NK-92 treated with Interleukin-12 subunit alpha and Interleukin-12 subunit beta, amount 100 ng/mL, for 24 hours (cell line): ENCODE measurements at places on chromosomes 5 and 9.

- no peak for DNase-seq
Observed at GRCh38 chr5:179900711-179901110, 7.0 kb downstream of the TBC1D9B start.

GRCh38 chr5:4883360-4883759 lies 256.8 kb upstream of the ADAMTS16 start:
- DNase-seq = no peak

GRCh38 chr5:170745481-170746071 lies 37.9 kb upstream of the GABRP start:
- no peak for DNase-seq

DNA sequence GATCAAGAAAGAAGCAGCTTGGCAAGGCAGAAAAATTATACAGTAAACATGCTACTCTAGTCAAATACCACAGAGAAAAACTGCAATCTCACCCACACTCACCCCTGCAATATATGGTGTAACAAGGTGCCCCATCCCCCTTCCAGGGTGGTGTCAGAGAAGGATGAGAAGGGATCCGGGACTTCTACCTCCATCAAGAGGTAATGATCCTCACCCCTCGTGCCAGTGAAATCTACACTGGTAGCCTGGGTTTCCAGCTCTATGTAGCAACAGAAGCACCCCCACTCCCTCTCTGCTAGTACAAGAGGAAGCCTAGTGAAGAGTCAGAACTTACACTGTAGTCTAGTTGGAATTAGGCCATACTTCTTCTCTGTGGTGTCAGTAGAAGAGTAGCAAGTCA lies 18.9 kb downstream of the SLCO4C1 start:
- no peak for DNase-seq

DNA sequence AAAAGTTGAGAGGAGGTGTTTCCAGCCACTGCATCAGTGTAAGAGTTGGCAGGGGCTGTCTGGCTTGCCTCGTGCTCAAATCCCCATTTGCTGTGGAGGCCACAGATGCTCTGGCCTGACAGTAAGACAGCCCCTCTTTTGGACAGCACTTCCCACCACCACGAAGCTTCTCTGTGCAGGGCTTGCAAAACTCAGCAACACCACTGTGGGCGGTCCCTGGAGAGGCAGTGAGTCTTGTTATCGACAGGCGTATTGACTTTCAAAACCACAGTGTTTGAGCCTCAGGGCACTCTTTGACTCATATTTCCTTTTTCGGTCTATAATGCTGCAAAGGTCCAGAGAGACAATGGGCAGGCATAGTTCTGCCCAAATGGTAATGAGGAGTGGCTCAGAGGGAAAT lies 539.5 kb downstream of the EBF1 start:
- peak; percentile 48 for DNase-seq

DNA sequence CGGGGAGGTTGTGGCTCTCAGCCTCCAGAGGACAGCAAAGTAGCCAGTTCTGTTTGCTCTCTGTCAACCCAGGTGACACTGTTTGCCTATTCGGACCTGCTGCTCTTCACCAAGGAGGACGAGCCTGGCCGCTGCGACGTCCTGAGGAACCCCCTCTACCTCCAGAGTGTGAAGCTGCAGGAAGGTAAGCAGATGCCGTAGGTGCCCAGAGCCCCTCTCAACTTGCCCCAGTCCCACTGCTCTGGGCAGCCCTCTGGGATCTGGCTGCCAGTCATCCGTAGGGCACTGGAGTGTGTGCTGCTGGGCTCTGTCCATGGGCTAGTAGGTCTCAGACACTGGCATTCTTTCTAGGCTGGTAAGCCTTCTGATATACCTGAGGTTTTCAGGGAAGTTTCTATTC lies 59.3 kb downstream of the RGS3 start:
- no peak for DNase-seq

DNA sequence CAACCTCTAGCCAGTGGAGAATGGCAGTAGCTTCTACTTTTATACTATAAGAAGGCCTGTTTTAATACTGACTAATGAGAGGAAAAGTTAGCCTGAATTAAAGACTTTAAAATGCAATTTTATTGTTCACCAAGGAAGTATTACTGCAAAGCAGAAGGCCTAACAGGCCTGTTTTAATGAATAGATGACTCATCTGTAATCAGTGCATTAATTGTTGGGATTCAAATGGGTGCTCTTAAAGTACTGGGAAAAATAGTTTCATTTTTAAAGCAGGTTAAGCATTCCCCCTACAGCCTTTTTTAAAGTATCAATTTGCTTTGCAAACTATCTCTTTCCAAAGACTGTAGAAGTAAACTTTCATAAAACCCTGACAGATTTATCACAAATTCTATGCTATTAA lies 147.7 kb downstream of the SIL1 start:
- DNase-seq = no peak

GRCh38 chr5:160357861-160358411 lies 12.5 kb downstream of the C1QTNF2 start:
- DNase-seq = no peak

GRCh38 chr5:153523831-153524230 lies 33.4 kb downstream of the GRIA1 start:
- DNase-seq = no peak

- DNase-seq = no peak
Observed at GRCh38 chr9:128213746-128214497, 10.7 kb downstream of the DNM1 start.

- DNase-seq = no peak
Observed at GRCh38 chr5:180914646-180915045, 15.7 kb downstream of the BTNL8 start.

- no peak for DNase-seq
Observed at GRCh38 chr5:2697041-2697440, 54.4 kb downstream of the IRX2 start.

GRCh38 chr9:97985058-97985861 lies 2.1 kb downstream of the ANP32B start:
- DNase-seq = peak; percentile 72

GRCh38 chr9:78694974-78695373 lies 398.0 kb downstream of the PSAT1 start:
- DNase-seq = no peak

GRCh38 chr5:62093411-62093810 lies 212.6 kb upstream of the KIF2A start:
- DNase-seq = no peak

- peak; percentile 25 for DNase-seq
Observed at GRCh38 chr5:442335-443238, at the start of gene EXOC3. TSS of gene EXOC3 (plus strand) at chr5:443176. CDS start at chr5:446206, 3,030 bp downstream.

DNA sequence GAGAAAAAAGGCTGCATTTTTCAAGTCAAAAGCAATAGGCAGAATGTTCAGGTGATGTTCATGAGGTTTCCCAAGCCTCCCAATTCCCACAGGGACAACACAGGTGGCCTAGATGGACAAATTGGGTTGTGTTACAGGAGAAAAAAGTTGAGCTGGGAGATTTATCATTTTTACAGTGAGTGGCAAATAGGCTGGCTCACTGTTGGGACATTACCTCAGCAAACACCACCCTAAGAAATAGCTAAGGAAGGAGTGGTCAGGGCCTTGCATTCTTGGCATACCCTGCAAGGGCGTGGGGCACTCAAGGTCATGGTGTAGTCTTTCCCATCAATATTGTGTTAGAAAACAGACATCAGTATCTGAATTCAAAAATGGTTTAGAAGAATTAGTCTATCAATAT lies 23.3 kb upstream of the CPLANE1 start:
- no peak for DNase-seq

GRCh38 chr5:128099944-128100343 lies 16.4 kb downstream of the SLC12A2 start:
- no peak for DNase-seq

DNA sequence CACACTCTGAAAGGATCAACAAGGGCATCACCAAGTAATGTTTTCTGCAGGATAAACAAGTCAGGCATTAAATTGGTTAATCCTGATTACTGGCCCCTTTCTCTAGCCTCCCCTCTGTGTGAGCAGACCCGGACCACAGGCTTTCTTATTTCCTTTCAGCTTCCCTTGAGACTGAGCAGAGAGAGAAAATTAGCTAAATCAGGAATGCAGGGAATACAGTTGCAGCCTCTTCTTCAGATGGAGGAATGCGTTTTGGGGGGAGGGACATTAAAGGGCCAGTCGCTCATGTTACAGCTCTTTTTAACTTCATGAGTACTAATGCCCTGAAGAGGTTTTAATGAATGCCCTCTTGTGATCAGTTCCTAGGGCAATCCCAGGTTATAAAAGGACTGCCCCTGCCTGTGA lies 19.8 kb downstream of the PCDHAC2 start:
- DNase-seq = no peak

DNA sequence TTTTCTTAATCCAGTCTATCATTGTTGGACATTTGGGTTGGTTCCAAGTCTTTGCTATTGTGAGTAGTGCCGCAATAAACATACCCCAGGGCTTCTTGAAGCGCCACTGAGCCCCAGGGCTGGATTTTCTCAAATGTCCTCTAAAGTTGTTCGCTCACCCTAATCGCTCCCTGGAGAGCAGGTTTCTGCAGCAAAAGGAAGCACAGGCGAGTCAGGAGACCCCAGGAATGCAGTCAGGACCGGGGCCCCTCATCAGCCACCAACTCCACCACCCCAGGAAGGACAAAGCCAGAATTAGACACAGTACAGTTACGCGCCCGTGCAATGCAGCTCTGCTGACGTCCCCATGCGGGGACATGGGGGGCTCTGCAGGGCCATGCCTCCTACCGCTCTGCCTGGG lies 15.7 kb upstream of the OBP2B start:
- DNase-seq = no peak

DNA sequence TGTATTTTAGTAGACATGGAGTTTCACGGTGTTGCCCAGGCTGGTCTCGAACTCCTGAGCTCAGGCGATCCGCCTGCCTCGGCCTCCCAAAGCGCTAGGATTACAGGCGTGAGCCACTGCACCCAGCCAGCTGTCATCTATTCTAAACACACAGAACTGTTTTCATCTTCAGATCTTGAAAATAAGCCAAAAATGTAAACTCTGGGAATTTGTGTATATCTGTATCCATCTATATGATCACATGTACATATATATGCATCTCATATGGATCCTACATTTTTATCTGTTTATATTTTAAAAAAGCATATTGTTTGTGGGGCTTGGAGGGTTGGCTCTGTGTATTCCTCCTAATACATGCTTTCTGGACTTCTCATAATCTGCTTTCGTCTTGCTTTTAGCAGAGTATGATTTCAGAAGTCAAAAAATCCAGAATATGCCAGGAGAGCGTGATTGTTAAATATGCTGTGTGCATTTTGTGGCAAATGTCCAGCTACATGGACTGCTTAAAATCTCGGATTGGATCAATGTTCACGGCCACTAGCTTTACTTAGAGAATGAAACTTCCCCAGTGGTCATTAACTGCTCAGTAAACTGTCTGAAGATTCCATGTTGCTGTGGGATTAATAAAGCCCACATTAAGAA lies 274.4 kb upstream of the IRX1 start:
- no peak for DNase-seq

GRCh38 chr9:125984461-125984860 lies 237.3 kb downstream of the PBX3 start:
- DNase-seq = no peak

GRCh38 chr5:56100439-56101176 lies 105.8 kb upstream of the IL6ST start:
- DNase-seq = no peak

GRCh38 chr9:13939134-13939533 lies 374.8 kb downstream of the NFIB start:
- DNase-seq = no peak
